Amniotic epithelial cell (primary cell): ENCODE measurements at places on chromosomes 5 and 9.

- no peak for DNase-seq
Measured at GRCh38 chr9:131584858-131585257, 39.5 kb downstream of the PRRT1B start.

- no peak for DNase-seq
Measured at GRCh38 chr5:175627005-175627404, 30.9 kb upstream of the HRH2 start.

GRCh38 chr5:83744821-83745220 lies 24.2 kb upstream of the HAPLN1 start:
- DNase-seq: no peak

DNA sequence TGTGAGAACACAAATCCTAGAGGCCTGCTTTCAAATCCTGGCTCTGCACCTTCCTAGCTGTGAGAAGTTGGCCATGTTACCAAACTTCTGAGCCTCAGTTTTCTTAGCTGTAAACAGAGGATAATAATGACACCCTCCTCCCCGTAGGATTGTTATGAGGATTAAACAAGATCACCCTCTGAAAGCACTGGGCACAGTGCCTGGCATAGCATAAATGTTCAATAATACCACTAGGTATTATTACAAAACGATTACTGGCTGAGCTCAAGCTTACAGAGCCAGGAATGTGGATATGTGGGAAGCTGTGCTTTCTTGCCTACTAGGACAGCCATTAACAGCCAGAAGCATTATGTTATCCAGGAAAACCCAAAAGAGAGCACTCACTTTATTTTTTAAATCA lies 30.8 kb upstream of the POU4F3 start:
- no peak for DNase-seq

GRCh38 chr9:112542593-112543292 lies 56.1 kb downstream of the KIAA1958 start:
- DNase-seq: no peak

GRCh38 chr9:134486596-134486995 lies 155.0 kb upstream of the COL5A1 start:
- DNase-seq: no peak
